ENCODE measurements at places on chromosomes 3 and 15. TPM values are rescaled to one million over a fixed set of nuclear protein-coding genes. Genes with fewer than 3 reads are reported as not detected.

EHHADH gene
- total RNA-seq, result 2.4 TPM

MYEF2 gene
- 9.1 TPM for total RNA-seq

CCDC50 gene
- total RNA-seq, result 103 TPM

ZNF385D gene
- total RNA-seq, result not detected

SLC15A2 gene
- 0.59 TPM for total RNA-seq

SLC12A1 gene
- total RNA-seq, result not detected

Data from smooth muscle cell of the umbilical artery (primary cell).